Activated T-cell treated with anti-CD3 and anti-CD28 coated beads, Interleukin-2, amount 50 U/mL, for 72 hours (primary cell): ENCODE measurements at places on chromosomes 11 and 22.

DNA sequence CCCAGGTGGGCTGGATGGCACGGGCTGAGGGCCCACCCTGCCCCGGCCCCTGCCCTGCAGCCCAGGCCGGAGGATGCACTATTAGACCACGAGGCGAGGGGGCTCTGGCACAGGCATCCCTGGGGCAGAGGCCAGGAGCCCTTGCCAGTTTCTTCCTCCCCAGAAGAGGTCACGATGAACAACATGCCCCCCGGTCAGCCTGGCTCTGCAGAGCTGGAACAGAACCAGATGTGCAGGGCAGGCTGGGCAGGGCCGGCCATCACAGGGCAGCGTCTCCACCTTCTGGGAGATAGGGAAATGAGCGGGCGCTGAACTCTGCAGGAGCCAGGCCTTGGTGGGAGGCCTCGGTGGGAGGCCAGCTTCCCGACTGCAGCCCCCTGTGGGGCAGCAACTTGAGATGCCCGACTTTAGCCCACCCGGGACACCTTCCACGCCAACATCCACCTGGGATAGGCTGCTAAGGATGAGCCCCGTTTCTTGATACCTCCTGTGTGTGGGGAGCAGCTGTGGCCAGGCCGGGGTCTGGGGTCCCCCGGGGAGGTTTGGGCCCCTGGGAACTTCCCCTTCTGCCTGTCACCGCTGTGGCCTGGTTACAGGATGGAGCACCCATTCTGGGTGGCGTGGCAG is 21.8 kb upstream of the GNB1L start:
- no peak for DNase-seq

- DNase-seq = no peak
Measured at GRCh38 chr22:45402466-45402985, 10.9 kb downstream of the SMC1B start.

GRCh38 chr11:14861680-14862079 is 30.4 kb downstream of the CYP2R1 start:
- DNase-seq = no peak

DNA sequence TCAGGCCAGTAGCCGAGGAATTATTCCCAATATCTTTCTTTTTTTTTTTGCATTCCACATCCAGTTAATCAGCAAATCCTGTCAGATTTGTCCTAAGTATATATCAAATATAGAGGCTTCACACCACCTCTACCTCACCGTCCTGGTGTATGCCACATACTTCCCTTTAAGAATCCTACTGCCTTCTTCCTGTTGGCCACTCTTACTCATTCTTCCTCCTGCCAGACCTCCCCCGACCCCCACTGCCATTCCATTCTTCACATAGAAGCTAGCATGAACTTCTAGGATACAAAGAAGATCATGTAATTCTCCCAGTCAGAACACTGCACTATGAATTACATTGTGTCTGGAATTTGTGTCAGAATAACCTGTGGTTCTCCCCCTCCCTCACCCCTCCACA is 89.5 kb downstream of the TRIM44 start:
- no peak for DNase-seq

- DNase-seq = no peak
Measured at GRCh38 chr11:62755086-62755615, 1.2 kb upstream of the ZBTB3 start.

DNA sequence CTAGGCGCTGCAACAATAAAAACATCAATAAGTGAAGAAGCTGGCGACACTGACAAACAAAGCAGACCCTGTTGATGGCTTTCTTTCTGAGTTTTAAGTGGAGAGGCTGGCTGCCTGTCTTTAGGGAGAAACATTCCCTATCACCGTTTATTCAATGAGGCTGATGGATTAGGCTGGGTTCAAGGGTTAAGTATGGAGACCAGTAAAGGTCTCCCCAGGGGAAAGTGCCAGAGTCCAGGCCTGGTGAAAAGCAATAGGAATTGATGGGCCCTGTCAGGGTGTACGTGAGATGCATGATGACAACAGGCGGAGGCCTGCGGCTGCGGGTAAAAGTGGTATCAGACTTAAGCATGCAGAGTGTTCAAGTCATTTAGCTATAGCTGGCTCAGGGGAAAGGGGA is 102.6 kb downstream of the ALX4 start:
- no peak for DNase-seq

GRCh38 chr11:82790723-82791484 is 57.2 kb upstream of the FAM181B start:
- DNase-seq = no peak

DNA sequence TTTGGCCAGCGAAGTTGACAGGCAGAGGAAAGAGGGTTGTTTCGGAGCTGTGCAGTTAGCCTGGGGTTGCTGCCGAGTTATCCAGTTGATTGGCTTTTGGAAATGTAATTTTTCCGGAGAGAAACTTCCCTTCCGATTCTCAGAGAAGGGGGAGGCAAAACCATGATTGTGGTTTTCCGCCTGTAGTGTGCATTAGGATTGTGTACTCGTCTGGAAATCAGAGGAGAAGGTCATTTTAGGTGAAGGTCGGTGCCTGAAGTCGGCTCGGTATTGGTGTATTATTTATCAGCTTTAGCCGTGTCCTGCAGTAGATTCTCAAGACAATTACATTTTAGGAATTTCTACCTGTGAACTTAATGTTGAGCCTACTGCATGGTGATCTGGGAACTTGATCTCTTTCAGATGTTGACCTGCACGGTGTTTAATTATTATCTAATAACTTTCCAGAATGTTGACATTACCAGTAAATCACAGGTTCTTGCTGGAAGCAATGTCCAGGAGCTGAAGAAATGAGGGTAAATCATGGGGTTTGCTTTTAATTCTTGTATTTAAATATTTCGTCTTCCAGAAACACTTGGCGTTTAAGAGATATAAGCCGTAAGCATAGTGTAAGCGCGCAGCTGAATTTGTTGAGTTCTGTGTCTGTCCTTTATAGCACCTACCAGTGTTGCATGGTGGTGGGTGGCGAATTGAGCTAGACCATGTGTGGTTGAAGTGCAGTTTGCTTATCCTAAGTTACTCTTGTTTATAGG is 1.3 kb downstream of the ARHGEF12 start:
- no peak for DNase-seq

- no peak for DNase-seq
Measured at GRCh38 chr11:10441091-10441490, 14.0 kb upstream of the AMPD3 start.

GRCh38 chr22:37084385-37084784 is 25.1 kb downstream of the TMPRSS6 start:
- no peak for DNase-seq

- DNase-seq = no peak
Measured at GRCh38 chr11:111756097-111756496, 10.1 kb downstream of the PPP2R1B start.

- peak; percentile 74 for DNase-seq
Measured at GRCh38 chr11:45233121-45233803, 52.9 kb downstream of the SYT13 start.

- DNase-seq = no peak
Measured at GRCh38 chr22:20395181-20395906, 1.4 kb downstream of the ZNF74 start.

GRCh38 chr22:40452730-40453487 is 82.5 kb downstream of the SGSM3 start:
- DNase-seq = no peak

GRCh38 chr11:105740164-105740903 is 130.5 kb downstream of the GRIA4 start:
- no peak for DNase-seq

DNA sequence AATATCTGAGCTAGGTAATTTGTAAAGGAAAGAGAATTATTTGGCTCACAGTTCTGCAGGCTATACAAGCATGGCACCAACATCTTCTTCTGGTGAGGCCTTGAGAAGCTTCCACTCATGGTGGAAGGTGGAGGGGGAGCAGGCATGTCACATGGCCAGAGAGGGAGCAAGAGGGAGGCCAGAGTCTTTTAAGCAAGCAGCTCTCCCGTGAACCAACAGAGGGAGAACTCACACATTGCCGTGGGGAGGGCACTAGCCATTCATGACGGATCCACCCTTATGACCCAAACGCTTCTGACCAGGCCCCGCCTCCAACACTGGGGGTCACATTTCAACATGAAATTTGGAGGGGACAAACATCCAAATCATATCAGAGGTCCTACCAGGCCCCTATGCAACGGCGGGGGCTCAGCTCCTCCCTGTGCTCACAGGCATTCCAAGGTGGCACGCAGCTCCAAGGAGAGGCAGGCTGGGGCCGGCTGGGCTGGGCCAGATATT is 4.6 kb downstream of the C11orf96 start:
- no peak for DNase-seq

DNA sequence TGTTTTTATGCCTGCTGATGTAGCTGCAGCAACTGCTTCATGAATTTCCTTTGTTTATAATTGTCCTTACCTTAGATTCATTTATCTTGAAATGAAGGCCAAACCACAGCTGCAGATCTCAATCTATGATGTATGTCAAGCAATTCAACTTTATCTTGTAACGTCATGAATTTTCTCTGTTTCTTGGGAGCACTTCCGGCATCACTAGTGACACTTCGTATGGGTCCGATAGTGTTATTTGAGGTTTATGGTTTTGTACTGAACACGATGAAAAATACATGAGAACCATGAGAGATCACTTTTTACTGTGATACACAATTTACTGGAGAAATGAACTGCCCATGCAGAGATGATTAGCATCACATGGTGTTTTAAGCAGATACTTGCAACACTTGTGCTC is 98.5 kb downstream of the CSTPP1 start:
- DNase-seq = no peak

- no peak for DNase-seq
Measured at GRCh38 chr11:32902089-32902665, 9.6 kb downstream of the QSER1 start.

DNA sequence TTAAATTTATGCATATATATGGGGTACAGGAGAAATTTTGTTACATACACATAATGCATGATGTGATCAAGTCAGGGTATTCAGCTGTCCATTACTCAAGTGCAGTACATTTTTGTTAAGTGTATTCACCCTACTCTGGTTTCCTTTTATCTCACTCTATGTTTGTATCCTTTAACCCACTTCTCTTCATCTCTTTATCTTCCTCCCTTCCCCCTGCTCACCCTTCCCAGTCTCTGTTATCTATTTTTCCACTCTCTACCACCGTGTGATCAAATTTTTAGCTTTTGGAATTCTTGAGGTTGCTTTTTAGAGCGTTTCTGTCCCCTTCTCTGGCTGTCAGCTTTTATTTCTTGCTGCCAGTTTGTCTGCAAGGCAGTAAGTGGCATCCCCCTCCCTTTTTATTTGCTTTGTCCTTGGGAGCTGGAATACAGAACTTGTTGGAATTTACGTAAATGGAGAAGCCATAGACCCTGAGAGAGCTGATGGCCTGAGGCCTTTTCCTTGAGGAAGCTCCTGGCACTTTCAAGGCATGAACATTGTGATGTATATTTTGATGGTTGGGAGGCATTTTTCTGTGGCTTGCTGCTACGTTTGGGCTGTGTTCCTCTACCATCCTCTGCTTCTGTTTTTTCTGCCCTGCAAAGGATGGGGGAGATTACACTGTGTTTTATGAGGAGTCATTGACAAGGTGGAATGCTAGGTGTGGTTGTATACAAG is 148.6 kb downstream of the LDLRAD3 start:
- DNase-seq = no peak

DNA sequence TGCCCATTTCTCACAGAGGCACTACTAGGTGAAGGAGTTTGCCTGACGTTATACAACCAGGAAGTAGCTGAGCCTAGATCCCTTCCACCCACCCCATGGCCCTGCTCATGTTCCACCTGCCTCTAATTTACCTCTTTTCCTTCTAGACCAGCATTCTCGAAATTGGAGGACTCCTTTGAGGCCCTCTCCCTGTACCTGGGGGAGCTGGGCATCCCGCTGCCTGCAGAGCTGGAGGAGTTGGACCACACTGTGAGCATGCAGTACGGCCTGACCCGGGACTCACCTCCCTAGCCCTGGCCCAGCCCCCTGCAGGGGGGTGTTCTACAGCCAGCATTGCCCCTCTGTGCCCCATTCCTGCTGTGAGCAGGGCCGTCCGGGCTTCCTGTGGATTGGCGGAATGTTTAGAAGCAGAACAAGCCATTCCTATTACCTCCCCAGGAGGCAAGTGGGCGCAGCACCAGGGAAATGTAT is 14.1 kb downstream of the PIK3IP1 start:
- DNase-seq = no peak

DNA sequence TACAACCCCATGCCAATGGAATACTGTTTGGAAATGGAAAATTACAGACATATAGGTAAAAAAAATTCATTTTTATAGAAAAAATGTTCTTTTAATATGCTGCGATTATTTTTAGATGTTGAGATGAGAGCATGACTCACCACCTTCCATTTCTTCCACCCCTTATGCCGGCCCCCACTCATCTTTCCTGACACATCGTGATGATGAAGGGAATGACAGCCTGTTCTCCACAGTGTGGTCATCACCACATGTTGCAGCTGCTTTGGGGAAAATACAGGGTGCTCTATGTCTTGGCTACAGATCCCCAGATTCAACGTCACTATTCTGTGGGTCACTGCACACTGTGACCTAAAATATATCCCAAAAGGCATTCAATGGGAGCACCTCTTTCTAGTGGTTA is 916.2 kb downstream of the METTL15 start:
- DNase-seq = no peak
